ENCODE measurements at places on chromosomes 12 and 14.

GRCh38 chr12:58099476-58099875 is 158.1 kb downstream of the ATP23 start:
- H3K4me3 ChIP-seq = no peak overlapping the region
- no peak for DNase-seq
- H3K36me3 ChIP-seq = no peaks in the 10 kb centered on the region
- no peaks in the 10 kb centered on the region for H3K27me3 ChIP-seq
- H3K4me1 ChIP-seq = no peaks in the 10 kb centered on the region

DNA sequence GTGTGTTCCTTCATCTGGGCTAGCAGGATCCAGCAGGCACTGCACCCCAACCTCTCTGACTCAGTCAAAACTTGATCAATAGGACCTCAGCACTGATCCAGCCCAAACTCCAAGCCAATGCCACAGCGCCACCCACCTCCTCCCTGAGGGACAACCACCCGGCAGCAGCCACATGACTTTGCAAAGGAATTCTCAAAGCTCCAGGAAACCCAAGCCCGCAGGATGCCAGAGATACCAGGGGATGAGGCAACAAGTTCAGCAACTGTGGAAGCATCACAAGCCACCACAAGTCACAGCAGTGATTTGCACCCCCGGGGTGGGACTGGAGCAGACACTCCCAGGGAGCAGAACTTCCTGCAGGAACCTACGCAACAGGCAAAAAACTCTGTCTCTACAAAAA is 37.3 kb downstream of the ACTN1 start:
- H3K4me1 ChIP-seq = peaks cover 9% of the 10 kb centered on the region
- no peak overlapping the region for H3K4me3 ChIP-seq
- DNase-seq = no peak
- no peak overlapping the region for H3K27ac ChIP-seq
- no peaks in the 10 kb centered on the region for H3K36me3 ChIP-seq

DNA sequence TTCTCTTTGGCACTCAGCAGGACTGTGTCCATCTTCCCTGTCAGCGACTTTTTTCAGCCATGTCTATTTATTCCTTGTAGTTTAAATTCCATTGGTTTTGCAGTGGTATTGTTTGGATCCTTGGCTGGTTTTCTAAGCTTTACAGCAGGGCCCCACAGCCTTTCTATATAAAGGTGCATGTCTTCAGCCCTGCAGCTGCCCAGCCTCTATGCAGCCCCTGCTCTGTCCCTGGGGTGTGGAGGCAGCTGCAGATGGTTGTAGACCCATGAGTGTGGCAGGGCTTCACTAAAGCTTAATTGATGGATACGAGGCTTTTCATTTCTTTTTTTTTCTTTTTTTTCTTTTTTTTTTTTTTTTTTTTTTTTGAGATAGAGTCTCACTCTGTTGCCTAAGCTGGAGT is 29.7 kb downstream of the SFSWAP start:
- H3K36me3 ChIP-seq = peaks cover 89% of the 10 kb centered on the region
- H3K4me1 ChIP-seq = no peaks in the 10 kb centered on the region
- H3K4me3 ChIP-seq = no peak overlapping the region
- H3K27ac ChIP-seq = no peak overlapping the region
- DNase-seq = no peak

DNA sequence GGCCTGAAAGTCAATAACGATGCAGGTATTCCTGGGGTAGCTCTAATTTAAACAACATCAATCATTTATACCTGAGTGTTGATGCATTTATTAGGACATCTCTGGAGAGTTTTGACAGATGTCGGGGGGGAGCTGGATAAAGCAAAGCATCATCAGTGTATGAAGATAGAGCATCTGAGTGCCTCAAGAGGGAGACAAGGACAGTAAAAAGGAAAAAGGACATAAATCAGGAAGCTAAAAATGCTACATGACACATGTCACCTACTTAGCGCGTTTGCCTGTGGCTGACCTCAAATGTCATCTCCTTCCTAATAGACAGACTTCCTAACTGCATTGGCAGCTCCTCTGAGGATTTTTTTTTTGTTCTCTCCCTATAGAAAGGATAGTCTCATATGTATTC is 259.5 kb upstream of the PKP2 start:
- no peaks in the 10 kb centered on the region for H3K36me3 ChIP-seq
- H3K4me1 ChIP-seq = no peaks in the 10 kb centered on the region
- no peak for DNase-seq
- H3K27ac ChIP-seq = no peak overlapping the region
- H3K4me3 ChIP-seq = no peak overlapping the region

DNA sequence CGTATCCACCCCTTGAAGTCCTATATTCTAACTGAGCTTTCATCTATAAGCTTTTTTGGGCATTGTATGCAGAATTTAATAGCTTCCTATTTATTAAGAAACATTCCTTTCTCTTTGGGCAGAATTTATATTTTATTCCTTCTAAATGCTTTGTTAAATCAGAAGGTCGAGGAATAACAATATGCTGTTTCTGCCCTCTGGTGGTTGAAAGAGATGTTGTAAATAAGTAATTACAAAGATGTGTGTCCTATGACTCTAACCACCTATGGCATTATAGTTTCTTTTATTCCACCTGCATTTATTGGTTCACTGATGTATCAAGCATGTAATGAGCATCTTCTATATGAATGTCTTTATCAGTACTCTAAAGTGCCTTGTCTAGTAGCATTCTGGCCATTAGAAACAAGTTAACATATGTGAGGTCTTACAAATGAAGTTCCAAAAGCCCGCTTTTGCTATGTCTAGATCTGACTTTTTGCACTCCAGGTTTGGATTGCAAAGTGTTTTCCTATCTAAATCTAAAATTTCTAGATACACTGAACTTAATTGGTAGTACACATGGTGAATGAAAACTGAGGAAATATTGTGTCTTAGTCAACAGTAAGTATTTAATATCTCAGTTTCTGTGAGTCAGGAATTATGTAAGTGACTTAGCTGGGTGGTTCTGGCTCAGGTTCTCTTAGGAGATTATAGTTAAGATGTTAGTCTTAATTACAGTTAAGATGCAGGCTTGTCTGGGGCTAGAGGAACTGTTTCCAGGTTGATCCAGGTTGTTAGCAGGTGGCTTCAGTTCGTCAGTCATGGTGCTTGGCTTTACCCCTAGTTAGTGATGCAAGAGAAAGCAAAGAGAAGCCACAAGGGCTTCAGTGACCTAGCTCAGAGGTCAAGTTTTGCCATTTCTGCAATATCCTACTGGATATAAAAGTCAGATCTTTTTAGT is 57.5 kb downstream of the PLEKHA5 start:
- DNase-seq = peak; percentile 25
- no peaks in the 10 kb centered on the region for H3K36me3 ChIP-seq
- peaks cover 5% of the 10 kb centered on the region for H3K4me1 ChIP-seq
- no peak overlapping the region for H3K27ac ChIP-seq
- H3K4me3 ChIP-seq = no peak overlapping the region

GRCh38 chr12:129605666-129606065 is 298.2 kb downstream of the TMEM132D start:
- H3K27me3 ChIP-seq = no peaks in the 10 kb centered on the region
- no peak overlapping the region for H3K4me3 ChIP-seq
- no peak overlapping the region for H3K27ac ChIP-seq
- H3K36me3 ChIP-seq = no peaks in the 10 kb centered on the region
- DNase-seq = no peak

- no peak for DNase-seq
- no peaks in the 10 kb centered on the region for H3K36me3 ChIP-seq
- H3K27ac ChIP-seq = no peak overlapping the region
- H3K4me3 ChIP-seq = no peak overlapping the region
Measured at GRCh38 chr12:57899010-57899662, 42.2 kb upstream of the ATP23 start.

GRCh38 chr12:8018666-8019581 is 13.6 kb upstream of the FOXJ2 start:
- no peak overlapping the region for H3K27ac ChIP-seq
- no peaks in the 10 kb centered on the region for H3K27me3 ChIP-seq
- peak overlapping the region; percentile 33 for H3K4me3 ChIP-seq
- DNase-seq = peak; percentile 53
- peaks cover 13% of the 10 kb centered on the region for H3K4me1 ChIP-seq

DNA sequence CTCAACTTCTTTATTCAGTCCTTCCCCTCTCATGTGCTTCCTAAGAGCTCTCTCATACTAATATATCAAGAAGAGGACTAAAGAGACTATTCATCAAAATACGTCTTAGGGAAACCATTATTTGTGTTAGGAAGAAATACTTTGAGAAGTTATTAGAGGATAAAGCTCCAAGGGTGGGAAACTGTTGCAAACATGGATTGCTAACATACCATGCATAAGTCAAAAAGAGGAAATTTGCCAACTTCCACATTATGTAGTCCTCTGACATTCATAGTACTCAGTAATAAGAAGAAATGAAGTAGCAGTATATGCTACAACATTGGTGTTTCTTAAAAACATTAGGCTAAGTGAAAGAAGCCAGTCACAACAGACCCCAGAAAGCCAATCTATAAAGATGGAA is 128.8 kb upstream of the CLEC14A start:
- H3K27me3 ChIP-seq = no peaks in the 10 kb centered on the region
- H3K27ac ChIP-seq = no peak overlapping the region
- no peaks in the 10 kb centered on the region for H3K4me1 ChIP-seq

DNA sequence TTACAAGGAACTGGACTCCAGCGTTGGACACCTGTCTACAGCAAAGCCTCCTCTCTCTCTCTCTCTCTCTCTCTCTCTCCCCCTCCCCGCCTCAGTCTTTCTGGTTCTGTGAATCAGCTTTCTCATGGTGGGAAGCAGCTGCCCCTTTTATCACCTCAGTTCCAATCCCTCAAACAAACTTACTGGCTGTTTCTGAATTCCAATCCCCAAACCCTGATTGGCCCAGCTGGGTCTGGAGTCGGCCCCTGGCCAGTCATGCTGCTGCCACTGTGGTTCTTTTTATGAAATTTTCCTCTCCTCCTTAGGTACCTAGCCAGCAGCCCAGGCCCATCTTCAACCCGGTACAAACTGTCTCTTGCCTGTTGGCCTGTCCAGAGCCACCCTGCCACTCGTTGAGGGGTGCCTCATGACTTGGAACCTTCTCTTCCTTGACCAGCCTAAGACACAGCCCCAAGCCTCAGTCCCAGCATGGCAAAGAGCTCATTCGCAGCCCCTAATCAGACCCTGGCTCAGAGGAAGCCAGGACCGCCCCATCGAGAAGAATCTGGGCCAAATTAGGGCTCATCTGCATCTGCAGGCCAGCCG is 9.4 kb upstream of the MORN3 start:
- no peak overlapping the region for H3K4me3 ChIP-seq
- no peaks in the 10 kb centered on the region for H3K36me3 ChIP-seq
- peak; percentile 36 for DNase-seq
- no peaks in the 10 kb centered on the region for H3K27me3 ChIP-seq
- H3K4me1 ChIP-seq = peaks cover 2% of the 10 kb centered on the region

GRCh38 chr14:28765169-28765830 is 1.3 kb upstream of the FOXG1 start:
- peak overlapping the region; percentile 78 for H3K27ac ChIP-seq
- no peaks in the 10 kb centered on the region for H3K27me3 ChIP-seq
- DNase-seq = no peak
- H3K4me3 ChIP-seq = peak overlapping the region; percentile 46
- H3K36me3 ChIP-seq = no peaks in the 10 kb centered on the region

DNA sequence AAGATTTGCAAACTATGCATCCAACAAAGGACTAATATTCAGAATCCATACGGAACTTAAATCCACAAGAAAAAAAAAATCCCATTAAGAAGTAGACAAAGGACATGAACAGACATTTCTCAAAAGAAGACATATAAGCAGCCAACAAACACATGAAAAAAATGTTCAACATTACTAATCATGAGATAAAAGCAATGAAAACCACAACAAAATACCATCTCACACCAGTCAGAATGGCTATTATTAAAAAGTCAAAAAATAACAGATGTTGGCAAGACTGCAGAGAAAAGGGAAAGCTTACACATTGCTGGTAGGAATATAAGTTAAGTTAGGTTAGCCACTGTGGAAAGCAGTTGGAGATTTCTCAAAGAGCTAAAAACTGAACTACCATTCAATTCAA is 16.2 kb downstream of the CDK17 start:
- no peaks in the 10 kb centered on the region for H3K36me3 ChIP-seq
- H3K27ac ChIP-seq = no peak overlapping the region
- H3K4me3 ChIP-seq = no peak overlapping the region

- peaks cover 3% of the 10 kb centered on the region for H3K4me1 ChIP-seq
- H3K4me3 ChIP-seq = no peak overlapping the region
- no peaks in the 10 kb centered on the region for H3K36me3 ChIP-seq
- H3K27ac ChIP-seq = no peak overlapping the region
- no peak for DNase-seq
Measured at GRCh38 chr12:124694846-124695497, 127.6 kb upstream of the NCOR2 start.

GRCh38 chr12:114480337-114481199 is 74.6 kb upstream of the TBX5 start:
- peaks cover 36% of the 10 kb centered on the region for H3K27me3 ChIP-seq
- DNase-seq = no peak
- no peaks in the 10 kb centered on the region for H3K4me1 ChIP-seq
- no peaks in the 10 kb centered on the region for H3K36me3 ChIP-seq

GRCh38 chr12:4245446-4245845 is 28.1 kb upstream of the CCND2 start:
- H3K27me3 ChIP-seq = peaks cover 17% of the 10 kb centered on the region
- no peak overlapping the region for H3K27ac ChIP-seq
- no peak for DNase-seq
- no peak overlapping the region for H3K4me3 ChIP-seq
- H3K4me1 ChIP-seq = peaks cover 4% of the 10 kb centered on the region

GRCh38 chr14:68157971-68158371 is 338.4 kb downstream of the RAD51B start:
- H3K27me3 ChIP-seq = no peaks in the 10 kb centered on the region
- no peak overlapping the region for H3K4me3 ChIP-seq

GRCh38 chr12:131989021-131989420 is 39.3 kb downstream of the EP400 start:
- no peak overlapping the region for H3K4me3 ChIP-seq
- H3K36me3 ChIP-seq = peaks cover 92% of the 10 kb centered on the region
- H3K27me3 ChIP-seq = no peaks in the 10 kb centered on the region
- H3K27ac ChIP-seq = no peak overlapping the region
- no peak for DNase-seq
- peaks cover 4% of the 10 kb centered on the region for H3K4me1 ChIP-seq

DNA sequence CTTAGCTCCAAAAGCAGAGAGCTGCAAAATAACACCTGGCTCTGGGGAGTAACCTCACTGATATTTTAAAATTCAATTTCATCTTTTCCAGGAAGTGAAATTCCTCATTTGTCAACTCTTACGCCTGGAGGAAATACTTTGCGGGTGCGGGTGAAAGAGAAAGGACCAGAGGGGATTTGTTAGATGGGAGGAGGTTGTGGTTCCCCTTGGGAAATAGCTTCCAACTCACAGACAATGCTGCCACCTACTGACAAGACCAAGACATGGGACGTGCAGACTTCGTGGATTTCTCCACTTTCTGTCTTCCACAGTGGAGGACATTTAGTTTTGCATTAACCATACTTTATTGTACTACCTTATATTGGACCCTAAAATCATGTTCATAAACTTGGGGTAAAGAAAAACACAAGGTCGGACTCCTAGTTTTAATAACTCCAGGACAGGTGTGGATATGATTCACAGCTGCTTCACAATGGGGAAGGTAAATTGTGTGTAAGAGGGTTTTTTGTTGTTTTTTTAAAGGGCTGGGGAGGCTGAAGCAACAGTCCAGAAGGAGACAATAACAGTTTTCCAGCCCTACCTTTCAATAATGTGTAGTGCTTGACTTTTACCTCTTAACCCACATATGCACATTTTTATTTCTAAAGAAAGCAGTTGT is 10.8 kb downstream of the FBXL14 start:
- DNase-seq = peak; percentile 83
- no peak overlapping the region for H3K27ac ChIP-seq
- no peaks in the 10 kb centered on the region for H3K27me3 ChIP-seq
- no peak overlapping the region for H3K4me3 ChIP-seq

GRCh38 chr14:93937519-93937918 is 10.4 kb downstream of the FAM181A start:
- no peaks in the 10 kb centered on the region for H3K36me3 ChIP-seq
- H3K4me1 ChIP-seq = 0 out of 2 replicates have a peak, but pooled peaks cover 2% of the 10 kb centered on the region
- H3K4me3 ChIP-seq = no peak overlapping the region
- H3K27me3 ChIP-seq = no peaks in the 10 kb centered on the region
- H3K27ac ChIP-seq = no peak overlapping the region
- DNase-seq = no peak
